ENCODE measurements at places on chromosomes 12 and 14.

GRCh38 chr14:67358924-67359774 lies 455 bp downstream of the ATP6V1D start:
- no peak for DNase-seq

GRCh38 chr12:38547586-38547985 lies 231.0 kb downstream of the ALG10B start:
- DNase-seq, result no peak

- peak; percentile 58 for DNase-seq
These were observed 498 bp downstream of the GMFB start for GRCh38 chr14:54488318-54488645.

DNA sequence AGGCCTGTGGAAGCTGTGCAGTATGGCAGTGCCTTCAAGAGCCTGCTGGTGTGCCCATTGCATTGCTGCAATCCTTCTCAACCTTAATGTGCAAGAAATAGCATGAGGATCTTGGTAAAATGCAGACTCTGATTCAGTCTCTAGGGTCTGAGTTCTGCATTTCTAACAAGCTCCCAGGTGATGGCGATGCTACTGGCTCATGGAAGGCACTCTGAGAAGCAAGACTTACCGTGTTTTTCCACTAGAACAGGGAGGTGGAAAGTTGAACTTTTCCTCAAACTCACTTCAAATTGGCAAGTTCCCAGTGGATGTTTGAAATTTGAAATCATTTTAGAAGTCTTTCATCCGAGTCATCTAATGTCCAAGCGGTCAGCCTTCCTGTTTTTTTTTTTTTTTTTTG lies 55.5 kb downstream of the MYRFL start:
- DNase-seq, result no peak

DNA sequence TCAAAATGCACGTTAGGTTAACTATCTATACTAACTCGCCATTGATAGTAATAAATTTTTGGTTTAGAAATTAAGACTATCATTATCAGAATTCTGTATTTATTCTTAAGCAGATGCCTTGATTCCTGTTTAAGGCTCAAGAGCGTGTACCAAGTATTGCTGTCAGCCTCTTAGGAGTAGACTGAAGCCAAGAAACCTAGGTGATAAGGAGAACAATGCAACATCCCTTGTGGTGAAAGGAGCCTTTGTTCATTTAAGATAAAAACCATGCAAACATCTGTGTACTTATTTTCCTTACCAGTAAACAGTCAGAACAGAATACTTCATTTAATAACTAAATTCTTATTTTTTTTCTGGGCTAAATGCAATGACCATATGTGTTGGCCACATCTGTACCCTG lies 109.4 kb upstream of the NOVA1 start:
- no peak for DNase-seq

GRCh38 chr12:53939141-53940108 lies 794 bp downstream of the HOXC13 start:
- DNase-seq, result no peak

GRCh38 chr12:102527171-102527720 lies 46.9 kb upstream of the IGF1 start:
- DNase-seq, result no peak

GRCh38 chr14:100019156-100019744 lies 46.0 kb upstream of the EVL start:
- DNase-seq, result peak; percentile 63

GRCh38 chr12:124629117-124629516 lies 61.7 kb upstream of the NCOR2 start:
- DNase-seq, result no peak

DNA sequence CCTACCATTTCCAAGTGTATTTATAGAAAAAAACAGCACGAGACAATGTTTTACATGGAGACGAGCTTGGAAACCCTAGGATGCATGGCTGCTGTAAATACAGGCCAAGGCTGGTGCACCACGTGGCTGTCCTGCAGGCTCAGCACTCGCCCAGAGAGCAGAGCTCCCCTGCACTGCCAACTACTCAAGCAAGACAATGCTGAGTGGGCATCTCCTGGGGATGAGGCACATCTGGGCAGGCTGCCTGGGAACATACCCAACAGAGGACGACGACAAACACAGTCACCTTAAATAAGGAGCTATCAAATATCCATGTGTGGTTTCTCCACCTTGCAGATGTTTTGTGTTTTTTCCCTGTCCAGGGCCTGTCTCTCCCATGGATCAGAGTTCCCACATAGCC lies 128.3 kb upstream of the PRMT8 start:
- peak; percentile 71 for DNase-seq

GRCh38 chr12:123069436-123070266 lies 81.2 kb downstream of the PITPNM2 start:
- no peak for DNase-seq

- no peak for DNase-seq
These were observed 71.4 kb downstream of the MNAT1 start for GRCh38 chr14:60805841-60806430.

GRCh38 chr12:127487031-127487430 lies 779.9 kb upstream of the TMEM132C start:
- DNase-seq, result no peak

DNA sequence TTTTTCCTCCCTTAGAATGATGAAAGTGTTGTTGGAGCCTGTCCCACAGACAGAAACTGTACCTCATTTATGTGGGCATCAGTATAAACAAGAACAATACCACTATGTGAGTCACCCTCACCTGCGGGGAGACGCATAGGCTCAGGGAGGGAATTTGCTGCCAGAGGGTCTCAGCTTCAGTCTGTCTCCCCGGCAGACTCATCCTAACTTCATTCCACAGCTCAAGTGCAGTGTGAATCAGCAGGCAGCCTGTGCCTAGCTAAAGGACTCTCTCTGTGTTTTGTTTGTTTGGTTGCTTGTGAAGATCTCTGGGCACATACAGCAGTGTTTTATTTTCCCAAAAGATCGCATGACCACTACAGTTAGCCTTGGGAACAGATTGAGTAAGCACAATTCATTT lies 98.9 kb downstream of the PRKCH start:
- no peak for DNase-seq

DNA sequence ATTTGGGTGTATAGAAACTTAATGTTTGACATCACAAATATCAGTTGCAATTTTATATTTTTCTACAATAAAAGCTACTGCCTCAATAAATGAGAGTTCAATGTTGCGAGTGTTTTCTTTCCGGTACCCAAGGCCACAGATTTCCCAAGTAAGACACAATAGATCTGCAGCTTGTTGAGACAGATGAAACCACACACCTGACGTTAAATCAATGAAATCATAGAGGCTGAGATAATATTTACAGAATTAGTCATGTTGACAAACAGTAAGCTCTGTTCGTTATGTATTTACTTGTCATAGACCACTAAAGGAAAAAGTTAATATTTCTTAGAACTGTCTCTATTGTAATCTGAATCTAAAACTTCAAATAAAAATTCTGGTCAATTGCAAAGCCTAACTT lies 49.2 kb upstream of the PTHLH start:
- DNase-seq, result no peak
